Hematopoietic multipotent progenitor cell (in vitro differentiated cells): ENCODE measurements at places on chromosomes 3 and 15. TPM values are rescaled to one million over a fixed set of nuclear protein-coding genes. Genes with fewer than 3 reads are reported as not detected.

Gene TMC3
- not detected for total RNA-seq

Gene EFHB
- not detected for total RNA-seq

Gene LRRC15
- total RNA-seq, result not detected

Gene SERINC4
- under 0.01 TPM for total RNA-seq

Gene ZIC1
- not detected for total RNA-seq

Gene NAALADL2
- 4.6 TPM for total RNA-seq

Gene ZNF860
- under 0.01 TPM for total RNA-seq

Gene NRROS
- total RNA-seq, result 118 TPM

Gene SLC35G2
- 10.8 TPM for total RNA-seq

Gene PRR20G
- total RNA-seq, result not detected

Gene LRRC34
- 6.7 TPM for total RNA-seq

Gene CYP8B1
- not detected for total RNA-seq

Gene SUSD5
- under 0.01 TPM for total RNA-seq

DNA sequence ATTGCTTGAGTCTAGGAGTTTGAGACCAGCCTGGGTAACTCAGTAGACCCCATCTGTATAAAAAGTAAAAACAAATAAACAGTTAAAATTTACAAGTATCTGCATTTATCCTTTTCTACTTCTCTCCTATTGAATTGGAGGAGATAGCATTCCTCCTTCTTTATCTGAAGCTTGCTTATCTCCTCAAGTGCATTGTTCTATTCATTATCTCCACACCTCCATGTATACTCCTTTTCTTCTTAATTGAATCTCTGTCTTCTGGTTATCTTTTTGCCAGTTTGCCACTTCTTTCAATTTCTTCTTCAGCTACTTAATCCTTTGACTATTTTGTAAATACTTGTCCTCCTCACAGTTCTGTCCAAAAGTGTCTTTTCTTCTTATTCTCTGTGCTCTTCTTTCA, 88.6 kb downstream of the STRIT1 start:
- DNase-seq, result no peak

DNA sequence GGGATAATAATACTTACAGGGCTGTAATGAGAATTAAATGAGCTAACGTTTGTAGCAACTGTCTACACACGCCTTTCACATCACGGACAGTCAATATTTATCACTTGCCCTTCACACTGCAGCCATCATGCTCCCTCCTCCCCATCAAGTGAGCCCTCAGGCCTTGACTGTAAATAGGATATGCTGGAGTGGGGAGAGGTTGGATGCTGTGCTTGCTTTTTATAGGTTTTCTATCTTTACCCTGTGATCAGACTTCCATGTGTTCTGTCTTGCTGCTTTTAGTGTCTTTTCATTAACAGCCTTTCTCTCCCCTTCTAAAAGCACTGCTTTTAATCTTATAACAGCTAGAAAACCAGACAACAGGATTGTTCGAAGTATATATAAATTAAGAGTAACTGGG, 12.8 kb upstream of the MAGEF1 start:
- no peak for DNase-seq

- DNase-seq, result no peak
These were observed 119.9 kb upstream of the TJP1 start for GRCh38 chr15:29942143-29942542.

GRCh38 chr15:39774688-39775267, 7.9 kb downstream of the FSIP1 start:
- peak; percentile 87 for DNase-seq

GRCh38 chr3:133820129-133820528, 14.5 kb downstream of the SRPRB start:
- no peak for DNase-seq

DNA sequence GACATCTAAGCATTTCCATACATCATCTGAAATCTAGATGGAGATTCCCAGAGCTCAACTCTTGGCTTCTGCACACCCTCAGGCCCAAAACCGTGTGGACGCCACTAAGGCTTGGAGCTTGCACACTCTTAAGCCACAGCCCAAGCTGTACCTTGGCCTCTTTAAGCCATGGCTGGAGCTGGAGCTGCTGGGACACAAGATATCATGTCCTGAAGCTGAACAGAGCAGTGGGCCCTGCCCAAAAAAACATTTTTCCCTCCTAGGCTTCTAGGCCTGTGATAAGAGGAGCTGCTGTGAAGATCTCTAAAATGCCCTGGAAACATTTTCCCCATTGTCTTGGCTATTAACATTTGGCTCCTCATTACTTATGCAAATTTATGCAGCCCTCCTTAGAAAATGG, 188.7 kb upstream of the MBNL1 start:
- DNase-seq, result no peak

DNA sequence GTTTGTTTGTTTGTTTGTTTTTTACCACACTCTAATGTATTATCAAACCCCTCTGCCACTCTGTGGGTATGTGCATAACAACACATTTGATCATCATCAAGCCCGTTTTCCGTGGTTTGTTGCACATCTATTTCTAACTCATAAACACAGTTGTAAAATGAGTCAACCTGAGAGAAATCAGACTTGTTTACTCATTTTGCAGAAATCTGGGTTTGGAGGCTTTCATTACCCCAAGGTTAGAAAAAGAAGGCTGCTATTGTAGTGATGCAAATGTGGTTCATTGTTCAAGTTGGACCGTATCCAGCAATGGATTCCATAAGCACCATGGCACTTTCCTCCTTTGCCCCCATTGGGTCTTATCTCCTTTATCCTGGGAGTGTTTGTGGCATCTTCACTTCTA, 353.2 kb upstream of the SOX2 start:
- no peak for DNase-seq

DNA sequence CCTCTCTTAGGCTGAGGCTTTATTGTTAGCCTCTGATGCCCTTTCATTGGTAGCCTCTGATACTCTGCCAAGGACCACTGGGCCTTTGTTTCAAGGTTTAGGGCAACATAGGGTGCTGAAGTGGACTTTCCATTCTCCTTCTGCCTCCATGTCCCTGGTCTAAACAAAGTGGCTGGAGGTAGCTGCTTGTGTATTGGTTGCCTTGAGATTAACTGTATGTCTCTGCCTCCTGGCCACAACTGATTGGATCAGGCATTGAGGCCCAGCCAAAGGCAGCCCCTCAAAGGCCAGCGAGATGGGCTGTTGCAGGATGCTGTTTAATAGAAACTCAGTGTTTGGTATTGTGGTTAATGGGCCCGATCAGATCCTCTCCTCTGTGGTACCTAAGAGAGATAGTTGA, 77.9 kb upstream of the PRR23C start:
- no peak for DNase-seq

DNA sequence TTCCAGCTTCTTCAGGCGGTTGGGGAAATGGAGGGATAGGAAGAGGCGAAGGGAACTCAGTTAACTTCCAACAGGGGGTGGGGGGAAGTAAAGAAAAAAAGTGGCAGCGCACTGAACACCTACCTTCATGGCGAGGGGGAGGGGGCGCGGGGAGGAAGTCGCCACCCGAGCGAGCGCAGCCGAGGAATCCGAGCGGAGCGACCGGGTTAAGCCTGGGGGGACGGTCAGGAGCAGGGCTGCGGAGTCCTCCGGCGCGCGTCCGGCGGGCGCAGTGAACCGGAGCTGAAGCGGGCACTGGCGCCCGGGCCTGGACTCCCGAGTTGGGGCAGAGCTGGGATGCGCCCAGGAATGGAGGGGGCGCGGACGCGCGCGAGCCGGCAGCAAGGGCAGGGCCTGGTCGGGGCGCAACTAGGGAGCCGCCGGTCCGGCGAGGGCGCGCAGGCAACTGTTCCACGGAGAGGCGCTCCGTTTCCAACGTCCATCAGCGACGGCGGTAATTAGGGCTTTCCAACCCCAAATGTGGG, at the start of gene WNT5A:
Gene WNT5A (minus strand): TSS at position 450 of the 524 bp plus-strand sequence. CDS start 321 bp downstream, at position 129.
- DNase-seq, result no peak

- DNase-seq, result no peak
These were observed 9.9 kb downstream of the THAP10 start for GRCh38 chr15:70882361-70882760.

- DNase-seq, result no peak
These were observed 50.8 kb upstream of the SMAD6 start for GRCh38 chr15:66651198-66651597.

- no peak for DNase-seq
These were observed 342.1 kb downstream of the NR2F2 start for GRCh38 chr15:96672629-96673028.

GRCh38 chr3:18725668-18726407, 300.7 kb upstream of the SATB1 start:
- DNase-seq, result no peak

DNA sequence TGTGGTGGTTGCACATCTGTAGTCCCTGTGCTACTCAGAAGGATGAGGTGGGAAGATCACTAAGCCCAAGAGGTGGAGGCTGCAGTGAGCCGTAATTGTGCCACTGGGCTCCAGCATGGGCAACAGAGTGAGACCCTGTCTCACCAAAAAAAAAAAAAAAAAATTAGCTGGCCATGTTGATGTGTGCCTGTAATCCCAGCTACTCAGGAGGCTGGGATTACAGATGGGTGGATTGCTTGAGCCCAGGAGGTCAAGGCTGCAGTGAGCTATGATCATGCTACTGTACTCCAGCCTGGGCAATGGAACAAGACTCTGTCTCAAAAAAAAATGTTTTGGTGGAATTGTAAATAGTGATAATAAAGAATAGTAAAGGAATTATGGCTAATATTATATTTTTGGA, 9.9 kb downstream of the ATRIP start:
- DNase-seq, result no peak

- DNase-seq, result peak; percentile 11
These were observed 78.9 kb downstream of the FAM81A start for GRCh38 chr15:59516655-59517461.

GRCh38 chr15:49831206-49831965, 210.5 kb downstream of the DTWD1 start:
- no peak for DNase-seq

GRCh38 chr3:42755681-42756578, 17.1 kb downstream of the CCDC13 start:
- DNase-seq, result peak; percentile 44

DNA sequence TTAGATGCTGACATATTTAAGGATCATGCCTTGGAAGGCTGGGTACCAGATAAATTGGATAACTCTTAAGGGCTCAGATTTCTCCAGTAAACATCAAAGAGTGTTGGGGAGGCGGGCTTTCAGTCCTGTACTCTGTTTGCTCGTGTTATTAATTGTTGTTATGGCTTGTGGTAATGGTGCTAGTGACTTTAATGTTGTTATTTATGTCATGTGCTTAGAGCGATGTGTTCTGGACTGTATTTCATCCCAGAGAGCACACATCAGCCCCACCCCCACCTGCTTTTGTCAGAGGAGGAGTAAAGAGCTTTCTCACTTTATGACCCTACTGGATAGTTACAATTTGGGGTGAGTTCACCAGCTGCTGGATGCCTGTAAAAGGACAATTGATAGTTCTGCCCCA, 386.3 kb downstream of the EPHB1 start:
- DNase-seq, result no peak

GRCh38 chr3:43413676-43414368, 127.5 kb downstream of the SNRK start:
- DNase-seq, result no peak

DNA sequence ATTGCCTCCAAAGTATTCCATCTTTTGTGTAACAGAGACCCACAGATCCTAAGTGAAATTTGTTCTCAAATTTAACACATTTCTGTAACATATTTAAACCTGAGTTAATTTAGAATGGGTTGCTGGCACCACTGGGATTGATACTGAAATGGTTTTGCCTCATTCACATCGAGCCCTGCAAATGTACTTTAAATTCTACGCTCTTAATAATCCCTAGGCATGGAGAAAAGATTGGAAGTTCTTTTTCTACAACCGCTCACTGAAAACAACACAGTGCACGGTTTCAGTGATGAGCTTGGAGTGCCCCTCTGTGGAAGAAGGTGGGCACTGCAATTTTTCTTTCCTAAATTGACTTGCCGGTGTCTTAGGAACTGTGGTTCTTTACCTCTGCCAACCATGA, 109.9 kb upstream of the ATP11B start:
- DNase-seq, result peak; percentile 53

DNA sequence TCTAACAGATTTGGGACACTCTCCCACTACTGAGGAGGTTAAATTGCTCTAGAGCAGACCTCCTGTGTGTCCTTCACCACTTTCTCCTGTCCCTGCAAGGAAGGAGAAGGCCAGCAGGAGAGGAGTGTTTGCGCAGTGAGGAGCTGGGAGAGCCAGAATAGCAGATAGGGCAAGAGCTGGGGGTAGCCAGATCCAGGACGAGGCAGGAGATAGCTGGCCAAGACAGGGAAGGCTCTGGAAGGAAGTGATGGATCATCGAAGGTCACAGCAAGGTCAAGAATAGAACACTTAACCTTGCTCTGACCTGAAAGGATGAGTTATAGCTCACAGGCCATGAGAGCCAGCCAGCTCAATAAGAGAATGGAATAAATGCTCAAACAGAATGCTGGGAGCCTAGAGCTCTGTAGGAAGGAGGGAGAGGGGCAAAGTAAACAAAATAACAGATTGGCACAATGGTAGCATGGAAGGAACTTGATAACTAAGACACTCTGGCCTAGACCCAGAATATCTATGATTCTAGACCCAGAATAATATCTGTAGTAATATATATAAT, 37.5 kb upstream of the FSIP1 start:
- no peak for DNase-seq
